CD8-positive, alpha-beta memory T cell (primary cell): ENCODE measurements at places on chromosomes 5 and 9.
A peak's percentile ranks its signal among the peaks of the same experiment; 100 is the strongest.

GRCh38 chr5:89241186-89241585 is 358.2 kb upstream of the MEF2C start:
- H3K27ac ChIP-seq, result no peak overlapping the region
- H3K4me1 ChIP-seq, result no peaks in the 10 kb centered on the region
- no peak overlapping the region for H3K4me3 ChIP-seq
- no peaks in the 10 kb centered on the region for H3K36me3 ChIP-seq

- H3K27ac ChIP-seq, result no peak overlapping the region
- H3K4me1 ChIP-seq, result no peaks in the 10 kb centered on the region
- no peaks in the 10 kb centered on the region for H3K36me3 ChIP-seq
- DNase-seq, result no peak
- no peaks in the 10 kb centered on the region for H3K27me3 ChIP-seq
- H3K4me3 ChIP-seq, result no peak overlapping the region
Measured at GRCh38 chr9:134168757-134169550, 4.6 kb upstream of the RNU6ATAC start.

DNA sequence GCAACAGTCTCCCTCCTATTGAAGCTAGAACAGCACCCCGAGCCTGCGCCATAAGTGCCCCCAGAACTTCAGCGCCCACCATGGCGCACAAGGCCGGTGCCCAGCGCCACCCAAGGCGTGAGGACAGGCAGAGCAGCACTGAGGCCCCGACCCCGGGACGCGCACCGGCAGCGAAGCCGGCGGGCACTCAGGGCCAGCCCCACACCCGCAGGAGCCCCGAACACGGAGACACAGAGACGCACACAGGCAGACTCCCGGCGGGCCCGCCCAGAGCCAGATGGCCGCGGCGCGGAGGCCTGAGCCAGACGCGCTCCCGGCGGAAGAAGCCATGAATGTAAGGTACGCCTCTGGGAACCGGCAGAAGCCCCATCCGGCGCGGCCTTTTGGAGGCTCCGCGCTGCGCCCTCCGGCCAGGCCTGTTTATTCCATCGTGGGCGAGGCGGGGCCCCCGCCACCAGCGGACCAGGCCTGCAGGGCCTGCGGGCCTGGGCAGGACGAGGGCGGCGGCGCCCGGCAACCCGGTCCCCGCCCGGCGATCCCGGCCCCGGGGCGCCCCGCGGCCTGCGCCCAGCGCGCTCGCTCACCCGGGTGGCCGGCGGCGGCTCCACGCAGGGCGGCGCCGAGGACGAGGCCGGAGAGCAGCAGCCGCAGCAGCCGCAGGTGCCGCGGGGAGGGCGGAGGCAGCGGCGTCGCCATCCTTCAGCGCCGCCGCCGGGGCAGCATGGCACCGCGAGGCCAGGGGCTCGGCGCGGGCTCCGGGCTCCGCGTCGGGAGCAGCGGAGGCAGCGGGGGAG is 486 bp downstream of the NPDC1 start:
- peak overlapping the region; percentile 24 for H3K27ac ChIP-seq
- no peak for DNase-seq
- H3K27me3 ChIP-seq, result peaks cover 43% of the 10 kb centered on the region
- H3K4me1 ChIP-seq, result peaks cover 27% of the 10 kb centered on the region

DNA sequence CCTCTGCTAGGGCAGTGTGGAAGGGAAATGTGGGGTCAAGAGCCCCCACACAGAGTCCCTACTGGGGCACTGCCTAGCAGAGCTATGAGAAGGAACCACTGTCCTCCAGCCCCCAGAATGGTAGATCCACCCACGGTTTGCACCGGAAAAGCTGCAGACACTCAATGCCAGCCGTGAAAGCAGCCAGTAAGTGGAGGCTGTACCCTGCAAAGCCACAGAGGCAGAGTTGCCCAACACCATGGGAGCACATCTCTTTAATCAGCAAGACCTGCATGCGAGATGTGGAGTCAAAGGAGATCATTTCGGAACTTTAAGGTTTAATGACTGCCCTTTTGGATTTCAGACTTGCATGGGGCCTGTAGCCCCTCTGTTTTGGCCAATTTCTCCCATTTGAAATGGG is 52.2 kb downstream of the GKAP1 start:
- no peaks in the 10 kb centered on the region for H3K27me3 ChIP-seq
- H3K27ac ChIP-seq, result no peak overlapping the region
- H3K4me3 ChIP-seq, result no peak overlapping the region
- DNase-seq, result no peak
- H3K36me3 ChIP-seq, result no peaks in the 10 kb centered on the region

DNA sequence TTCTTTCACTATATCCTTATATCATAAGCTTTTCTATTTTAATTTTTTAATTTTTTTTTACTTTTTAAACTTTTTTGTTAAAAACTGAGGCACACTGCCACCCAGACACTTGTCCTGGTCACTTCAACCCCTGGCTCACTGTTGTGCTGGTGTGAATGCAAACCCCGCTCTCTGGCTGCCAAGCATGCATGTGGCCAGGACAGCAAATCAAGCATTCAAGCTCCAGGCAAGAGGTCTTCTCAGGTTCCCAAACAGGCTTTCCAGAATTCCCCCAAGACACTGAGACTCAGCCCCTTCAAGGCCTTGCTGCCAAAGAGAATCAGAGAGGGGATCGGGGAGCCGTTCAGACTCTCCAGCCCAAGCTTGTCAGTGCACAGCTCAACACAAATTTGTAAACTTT is 139.9 kb downstream of the FANCC start:
- H3K36me3 ChIP-seq, result no peaks in the 10 kb centered on the region
- no peak overlapping the region for H3K27ac ChIP-seq
- H3K4me3 ChIP-seq, result no peak overlapping the region
- H3K4me1 ChIP-seq, result no peaks in the 10 kb centered on the region
- no peaks in the 10 kb centered on the region for H3K27me3 ChIP-seq

- H3K36me3 ChIP-seq, result no peaks in the 10 kb centered on the region
- DNase-seq, result peak; percentile 45
- H3K27ac ChIP-seq, result no peak overlapping the region
- H3K27me3 ChIP-seq, result no peaks in the 10 kb centered on the region
Measured at GRCh38 chr5:177402271-177403043, 2.0 kb upstream of the PFN3 start.

- H3K4me3 ChIP-seq, result no peak overlapping the region
- no peaks in the 10 kb centered on the region for H3K27me3 ChIP-seq
- H3K36me3 ChIP-seq, result no peaks in the 10 kb centered on the region
- no peak for DNase-seq
- no peak overlapping the region for H3K27ac ChIP-seq
- H3K4me1 ChIP-seq, result no peaks in the 10 kb centered on the region
Measured at GRCh38 chr9:1267581-1267980, 217.4 kb downstream of the DMRT2 start.

DNA sequence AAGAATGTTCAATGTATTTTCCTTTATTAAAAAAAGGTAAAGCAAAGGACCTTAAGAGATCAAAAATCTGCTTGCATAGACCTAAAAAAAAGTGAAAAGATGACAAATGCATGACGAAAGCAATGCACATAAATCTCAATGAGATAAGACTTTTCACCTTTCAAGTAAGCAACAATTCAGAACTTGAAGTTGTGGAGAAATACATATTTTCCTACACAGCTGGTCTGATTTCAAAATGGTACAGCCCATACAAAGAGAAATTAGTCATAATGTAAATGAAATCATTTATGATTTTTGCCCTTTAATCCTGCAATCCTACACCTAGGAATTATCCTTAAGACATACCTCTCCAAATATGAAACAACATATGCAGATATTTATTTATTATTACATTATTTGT is 568.0 kb downstream of the ANXA1 start:
- DNase-seq, result no peak
- H3K27ac ChIP-seq, result no peak overlapping the region
- no peak overlapping the region for H3K4me3 ChIP-seq
- no peaks in the 10 kb centered on the region for H3K4me1 ChIP-seq
- H3K36me3 ChIP-seq, result no peaks in the 10 kb centered on the region
- H3K27me3 ChIP-seq, result no peaks in the 10 kb centered on the region

- no peak overlapping the region for H3K4me3 ChIP-seq
- H3K27ac ChIP-seq, result no peak overlapping the region
- H3K36me3 ChIP-seq, result no peaks in the 10 kb centered on the region
- no peaks in the 10 kb centered on the region for H3K4me1 ChIP-seq
- DNase-seq, result no peak
- no peaks in the 10 kb centered on the region for H3K27me3 ChIP-seq
Measured at GRCh38 chr9:102514541-102514940, 480.6 kb upstream of the CYLC2 start.

- no peaks in the 10 kb centered on the region for H3K4me1 ChIP-seq
- no peak for DNase-seq
- H3K27ac ChIP-seq, result no peak overlapping the region
- no peaks in the 10 kb centered on the region for H3K27me3 ChIP-seq
Measured at GRCh38 chr5:111384220-111384619, 128.1 kb downstream of the STARD4 start.

GRCh38 chr5:94469894-94470329 is 148.5 kb downstream of the KIAA0825 start:
- no peaks in the 10 kb centered on the region for H3K4me1 ChIP-seq
- DNase-seq, result no peak
- H3K27ac ChIP-seq, result no peak overlapping the region

- H3K36me3 ChIP-seq, result no peaks in the 10 kb centered on the region
- H3K4me3 ChIP-seq, result no peak overlapping the region
- no peaks in the 10 kb centered on the region for H3K27me3 ChIP-seq
- no peak overlapping the region for H3K27ac ChIP-seq
- no peak for DNase-seq
Measured at GRCh38 chr5:178668579-178668978, 41.7 kb upstream of the CLK4 start.

GRCh38 chr5:78798673-78799029 is 150.1 kb upstream of the LHFPL2 start:
- no peaks in the 10 kb centered on the region for H3K4me1 ChIP-seq
- DNase-seq, result no peak
- no peaks in the 10 kb centered on the region for H3K27me3 ChIP-seq
- H3K4me3 ChIP-seq, result no peak overlapping the region
- no peaks in the 10 kb centered on the region for H3K36me3 ChIP-seq

DNA sequence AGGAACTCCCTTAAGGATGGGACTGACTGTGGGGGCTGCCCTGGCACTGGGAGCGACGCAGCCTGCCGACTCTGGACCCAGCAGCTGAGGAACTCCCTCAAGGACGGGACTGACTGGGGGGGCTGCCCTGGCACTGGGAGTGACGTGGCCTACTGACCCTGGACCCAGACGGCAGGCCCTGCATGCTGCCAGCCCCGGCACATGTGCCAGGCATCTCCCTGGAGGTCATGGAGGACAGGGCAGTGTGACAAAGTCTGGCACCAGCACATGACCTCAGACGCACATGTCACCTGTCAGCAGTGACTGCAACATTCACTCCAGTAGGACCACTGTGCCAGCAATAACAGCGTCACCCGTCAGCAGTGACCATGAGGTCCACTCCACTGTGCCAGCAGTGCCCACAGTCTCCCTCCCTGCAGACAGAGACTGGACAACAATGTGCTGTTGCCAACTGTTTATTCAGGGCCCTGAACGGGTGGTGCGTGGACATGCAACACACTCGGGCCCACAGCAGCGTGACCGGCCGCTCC is 4.5 kb downstream of the FBXW5 start:
- no peak for DNase-seq
- H3K4me3 ChIP-seq, result no peak overlapping the region
- H3K4me1 ChIP-seq, result peaks cover 3% of the 10 kb centered on the region
- no peak overlapping the region for H3K27ac ChIP-seq
- H3K27me3 ChIP-seq, result no peaks in the 10 kb centered on the region

DNA sequence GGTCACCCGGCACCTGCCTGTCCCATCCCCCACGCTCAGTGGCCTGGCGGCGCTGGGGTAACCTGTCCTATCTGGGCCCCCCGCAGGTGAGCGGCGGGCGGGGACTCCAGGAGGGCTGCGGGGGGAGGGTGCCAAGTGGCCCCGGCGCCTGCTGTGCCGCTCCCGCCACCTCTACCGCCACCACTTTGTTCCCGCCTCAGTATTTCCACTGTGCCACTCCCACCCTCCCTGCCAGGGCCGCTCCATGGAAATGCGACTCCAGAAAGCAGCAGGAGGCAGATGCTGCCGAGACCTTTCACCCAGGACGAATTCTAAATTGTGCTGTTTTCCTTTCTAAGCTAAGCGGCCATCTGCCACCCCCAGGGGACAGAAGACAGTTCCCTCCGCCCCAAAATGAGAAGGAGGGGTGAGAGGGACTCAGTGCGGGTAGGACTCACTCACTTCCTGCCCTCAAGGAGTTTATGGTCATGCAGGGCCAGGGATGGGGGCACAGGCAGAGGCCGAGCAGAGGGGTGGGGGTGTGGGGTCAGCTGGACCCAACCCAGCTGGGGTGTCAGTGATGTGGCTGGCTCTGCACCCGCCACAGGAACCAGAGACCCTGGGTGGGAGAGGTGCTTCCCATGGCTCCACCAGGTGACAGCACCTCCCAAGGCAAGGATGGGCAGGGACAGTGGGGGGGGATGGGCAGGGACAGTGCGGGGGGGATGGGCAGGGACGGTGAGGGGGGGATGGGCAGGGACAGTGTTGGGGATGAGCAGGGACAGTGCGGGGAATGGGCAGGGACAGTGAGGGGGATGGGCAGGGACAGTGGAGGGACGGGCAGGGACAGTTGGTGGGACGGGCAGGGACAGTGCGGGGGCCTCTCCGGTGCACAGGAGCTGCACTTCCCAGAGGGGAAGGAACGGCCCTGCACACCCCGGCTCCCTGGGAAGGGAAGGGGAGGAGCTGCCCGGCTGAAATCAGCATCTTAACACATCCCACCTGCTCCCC is 17.8 kb downstream of the NOTCH1 start:
- DNase-seq, result no peak
- peaks cover 47% of the 10 kb centered on the region for H3K4me1 ChIP-seq
- H3K27ac ChIP-seq, result no peak overlapping the region
- H3K36me3 ChIP-seq, result no peaks in the 10 kb centered on the region

DNA sequence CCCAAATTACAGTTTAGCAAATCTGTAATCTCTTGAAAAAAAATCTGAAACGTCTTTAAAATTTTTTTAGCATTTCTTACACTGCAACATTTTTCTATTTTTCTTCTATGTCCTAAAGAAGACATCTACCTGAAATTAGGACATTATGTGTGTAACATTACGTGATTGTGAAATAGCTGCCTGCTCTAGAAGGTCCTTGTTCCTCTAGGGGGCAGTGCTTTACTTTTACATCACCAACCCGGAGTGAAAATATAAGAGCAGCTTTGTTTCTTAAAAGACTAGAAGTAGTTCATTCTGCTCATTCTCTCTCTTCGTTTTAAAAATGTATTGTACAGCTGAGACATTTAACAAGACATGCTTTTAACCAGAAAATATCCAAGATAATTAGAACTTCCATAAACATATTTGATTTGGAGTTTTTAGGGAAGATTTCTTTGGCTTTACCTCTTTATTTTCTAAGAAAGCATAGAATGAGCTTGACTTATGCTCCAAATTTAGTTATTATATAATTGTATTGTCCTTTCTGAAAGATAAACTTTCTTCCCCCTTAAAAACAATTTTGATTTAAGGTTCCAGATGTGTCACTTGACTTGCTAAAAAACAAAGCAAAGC is 48.1 kb upstream of the RIOK2 start:
- no peaks in the 10 kb centered on the region for H3K36me3 ChIP-seq
- H3K27me3 ChIP-seq, result no peaks in the 10 kb centered on the region
- DNase-seq, result no peak

DNA sequence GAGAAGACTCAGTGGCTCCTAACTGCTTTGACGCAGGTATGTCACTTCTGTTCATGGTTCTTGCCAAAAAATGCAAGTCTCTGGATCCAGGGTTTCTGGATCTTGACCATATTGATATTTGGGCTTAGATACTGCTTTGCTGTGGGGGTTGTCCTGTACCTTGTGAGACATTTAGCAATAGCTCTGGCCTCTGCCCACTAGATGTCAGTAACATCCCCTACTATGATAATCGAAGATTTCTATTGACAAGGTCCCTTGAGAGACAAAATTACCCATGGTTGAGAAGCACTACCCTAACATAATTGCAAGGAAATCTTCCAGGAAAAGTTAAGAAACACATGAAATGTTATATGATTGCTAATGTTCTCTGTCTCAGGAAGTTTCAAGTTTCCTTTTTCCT is 285.4 kb downstream of the TMEM232 start:
- H3K4me1 ChIP-seq, result no peaks in the 10 kb centered on the region
- no peak overlapping the region for H3K27ac ChIP-seq
- no peaks in the 10 kb centered on the region for H3K27me3 ChIP-seq
